ENCODE measurements at places on chromosomes 6 and 20. TPM values are rescaled to one million over a fixed set of nuclear protein-coding genes. Genes with fewer than 3 reads are reported as not detected.
A peak's percentile ranks its signal among the peaks of the same experiment; 100 is the strongest.

- no peaks in the 10 kb centered on the region for H3K36me3 ChIP-seq
- no peak overlapping the region for H3K4me3 ChIP-seq
- peak; percentile 50 for DNase-seq
- H3K27ac ChIP-seq, result no peak overlapping the region
- H3K27me3 ChIP-seq, result peaks cover 4% of the 10 kb centered on the region
- peaks cover 4% of the 10 kb centered on the region for H3K4me1 ChIP-seq
Measured at GRCh38 chr20:37408302-37409193, 62.6 kb downstream of the SRC start.

- H3K27ac ChIP-seq, result no peak overlapping the region
- no peaks in the 10 kb centered on the region for H3K36me3 ChIP-seq
- H3K4me3 ChIP-seq, result no peak overlapping the region
Measured at GRCh38 chr20:6169251-6169650, 46.4 kb upstream of the FERMT1 start.

- no peaks in the 10 kb centered on the region for H3K4me1 ChIP-seq
- H3K27ac ChIP-seq, result no peak overlapping the region
- DNase-seq, result no peak
- no peaks in the 10 kb centered on the region for H3K36me3 ChIP-seq
Measured at GRCh38 chr6:125188037-125188436, 34.5 kb downstream of the TPD52L1 start.

The GPX5 gene
- not detected for total RNA-seq

The NMBR gene
- not detected for total RNA-seq

The ENPP5 gene
- total RNA-seq, result 21.5 TPM

The TMEM239 gene
- total RNA-seq, result not detected
